Activated T-cell treated with anti-CD3 and anti-CD28 coated beads, Interleukin-2, amount 50 U/mL, for 48 hours (primary cell): ENCODE measurements at places on chromosomes 7 and 10.

DNA sequence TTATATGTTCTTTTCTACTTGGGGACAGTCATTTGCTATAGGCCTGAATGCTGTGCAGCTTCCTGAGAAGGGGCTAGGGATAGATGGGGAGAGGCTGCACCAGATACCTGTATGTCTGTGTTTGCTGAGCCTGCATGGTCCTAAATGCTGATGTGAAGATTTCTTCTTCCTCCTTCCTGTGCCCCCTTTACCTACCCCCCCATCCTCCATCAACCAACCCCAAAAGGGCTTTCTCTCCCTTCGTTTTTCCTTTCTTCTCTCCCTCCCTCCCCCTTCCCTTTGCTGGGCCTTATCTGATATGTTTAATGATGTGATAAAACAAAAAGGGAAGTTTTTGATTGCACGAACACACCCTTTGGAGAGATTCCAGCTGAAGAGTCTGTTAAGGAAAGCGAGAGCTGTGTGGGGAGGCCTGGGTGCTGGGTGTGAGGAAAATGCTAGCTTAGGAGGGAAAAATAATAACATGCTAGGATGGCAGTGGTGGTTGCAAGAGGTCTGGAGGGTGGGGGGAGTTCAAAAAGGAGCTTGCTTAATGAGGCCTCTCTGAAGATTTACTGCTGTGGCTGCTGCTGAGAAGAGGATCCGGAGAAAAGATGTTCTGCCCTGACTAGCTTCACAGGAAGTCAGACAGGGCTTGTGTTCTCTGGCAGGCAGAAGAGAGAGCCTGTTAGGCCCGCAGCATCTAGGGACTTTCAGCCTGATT lies 101.8 kb downstream of the SAMD9 start:
- no peak for DNase-seq

GRCh38 chr7:67878808-67879207 lies 882.2 kb downstream of the TYW1 start:
- DNase-seq, result no peak

DNA sequence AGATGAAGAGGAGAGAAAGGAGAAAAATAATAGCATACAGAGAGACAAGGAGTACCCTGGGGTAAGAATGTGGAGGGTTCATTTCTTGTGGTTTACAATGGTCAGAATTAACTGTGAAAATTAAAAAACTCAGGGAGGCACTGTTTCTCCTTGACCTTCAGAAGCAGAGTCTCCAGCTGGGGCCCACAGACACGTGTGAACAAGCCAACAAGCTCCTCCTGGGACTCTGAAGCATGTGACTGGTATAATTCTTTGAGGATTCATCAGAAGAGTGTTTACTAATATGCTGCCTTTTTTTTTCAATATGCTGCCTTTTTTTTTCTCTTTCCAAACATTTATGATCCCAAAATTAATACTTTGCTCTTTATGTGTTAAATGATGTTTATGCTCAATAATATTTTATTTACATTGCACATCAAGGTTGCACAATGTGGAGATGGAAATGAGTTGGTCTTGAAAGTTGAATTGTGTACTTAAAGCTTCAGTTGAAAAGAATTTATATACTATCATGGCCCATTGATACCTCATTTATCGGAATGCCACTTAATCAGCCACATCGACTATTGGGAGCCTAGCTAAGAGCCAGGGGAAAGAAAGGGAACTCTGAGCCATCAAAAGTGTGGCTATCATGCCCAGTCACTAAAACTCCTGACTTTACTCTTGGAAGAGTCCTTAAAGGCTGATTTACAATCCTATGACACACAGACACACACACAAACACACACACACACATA lies 134.7 kb upstream of the RHOBTB1 start:
- no peak for DNase-seq

DNA sequence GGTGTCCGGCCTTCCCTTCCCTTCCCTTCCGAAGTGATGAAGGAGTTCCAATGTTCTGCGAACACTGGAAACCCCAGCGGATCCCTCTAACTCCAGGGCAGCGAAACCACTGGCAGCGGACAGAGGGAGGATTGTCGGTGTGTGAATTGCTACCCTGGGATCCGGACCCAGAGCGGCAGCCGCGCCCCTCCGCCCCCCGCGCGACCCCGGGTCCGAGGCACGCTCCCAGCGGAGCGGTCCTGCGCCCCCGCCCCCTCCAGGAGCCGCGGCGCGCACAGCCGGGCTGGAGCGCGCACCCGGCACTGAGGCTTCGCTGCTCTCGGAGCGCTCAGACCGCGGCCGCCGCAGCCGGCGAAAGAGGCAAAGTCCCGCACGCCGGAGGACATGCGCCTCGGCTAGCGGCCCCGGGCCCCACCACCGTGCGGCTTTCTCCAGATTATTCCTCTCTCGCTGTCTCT lies at the start of gene PTPRZ1:
TSS of gene PTPRZ1 (plus strand) at position 331 of the 458 bp plus-strand sequence. CDS start 339 bp downstream, outside the sequence.
- no peak for DNase-seq

DNA sequence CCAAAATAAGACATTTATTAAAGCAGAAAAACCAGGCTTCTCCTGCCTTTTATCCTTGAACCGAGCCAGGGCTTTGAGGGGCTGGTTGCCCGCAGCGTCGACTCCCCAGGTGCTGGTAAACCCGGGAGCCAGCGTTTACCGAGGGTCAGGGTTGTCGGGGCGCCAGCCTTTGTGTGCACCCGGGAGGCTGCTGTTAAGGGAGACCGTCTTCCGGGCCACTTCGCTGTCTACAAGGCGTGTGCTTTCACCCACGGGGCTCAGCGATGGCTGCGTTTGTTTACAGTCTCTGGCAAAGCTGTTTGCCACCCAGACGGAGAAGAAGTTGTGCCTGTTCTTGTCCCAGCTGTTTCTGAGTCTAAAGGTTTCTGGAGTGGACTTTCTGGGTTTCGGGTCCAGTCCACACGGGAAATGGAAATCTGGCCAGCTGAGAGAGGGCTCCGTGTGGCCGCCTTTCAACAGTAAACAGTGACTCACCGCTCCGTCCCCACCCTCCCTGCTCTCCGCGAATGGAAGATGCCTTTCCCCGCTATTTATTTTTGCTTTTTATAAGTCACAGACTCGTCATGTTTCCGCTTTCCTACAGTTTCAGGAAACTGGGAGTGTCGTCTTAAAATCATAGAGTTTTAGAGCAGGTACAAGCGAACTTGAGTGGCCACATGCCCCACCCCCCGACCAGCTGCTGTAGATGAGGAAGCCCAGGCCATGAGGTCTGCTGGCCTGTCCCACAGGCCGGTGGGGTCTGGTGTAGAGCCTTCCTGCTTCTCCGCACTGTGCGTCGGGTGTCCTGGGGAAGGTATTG lies 2.2 kb downstream of the MAFK start:
- DNase-seq, result peak; percentile 70

DNA sequence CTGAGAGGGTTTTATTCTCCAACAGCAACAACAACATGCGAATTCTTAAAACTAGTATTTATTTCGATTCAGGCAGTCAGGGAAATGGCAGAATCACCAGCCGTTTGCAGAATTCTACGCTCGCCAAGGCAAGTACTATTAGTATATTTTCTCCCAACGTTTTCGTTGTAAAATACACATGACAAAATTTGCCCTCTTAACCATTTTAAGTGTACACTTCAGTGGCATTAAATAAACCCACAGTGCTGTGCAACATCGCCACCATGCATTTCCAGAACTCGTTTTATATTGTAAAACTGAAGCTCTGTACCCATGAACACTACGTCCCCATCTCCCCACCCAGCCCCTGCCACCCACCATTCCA lies 10.8 kb downstream of the EN2 start:
- no peak for DNase-seq

DNA sequence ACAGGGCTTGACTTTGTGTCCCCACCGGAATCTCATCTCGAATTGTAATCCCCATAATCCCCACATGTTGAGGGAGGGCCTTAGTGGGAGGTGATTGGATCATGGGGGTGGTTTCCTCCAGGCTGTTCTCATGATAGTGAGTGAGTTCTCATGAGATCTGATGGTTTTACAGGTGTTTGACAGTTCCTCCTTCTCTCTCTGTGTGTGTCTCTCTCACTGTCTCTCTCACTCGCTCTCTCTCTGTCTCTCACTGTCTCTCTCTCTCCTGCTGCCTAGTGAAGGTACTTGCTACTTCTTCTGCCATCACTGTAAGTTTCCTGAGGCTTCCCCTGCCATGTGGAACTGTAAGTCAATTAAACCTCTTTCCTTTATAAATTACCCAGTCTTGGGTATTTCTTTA lies 289.8 kb upstream of the HABP2 start:
- no peak for DNase-seq

GRCh38 chr10:76071653-76072365 lies 640.4 kb downstream of the LRMDA start:
- no peak for DNase-seq
